ENCODE measurements at places on chromosomes 3 and 15.

GRCh38 chr3:54891540-54891897 is 36.3 kb downstream of the LRTM1 start:
- DNase-seq, result no peak

- no peak for DNase-seq
Measured at GRCh38 chr3:158742871-158743663, 10.8 kb upstream of the RARRES1 start.

- no peak for DNase-seq
Measured at GRCh38 chr3:59885101-59885500, 835.3 kb upstream of the CFAP20DC start.

- no peak for DNase-seq
Measured at GRCh38 chr3:44584646-44585501, at the start of gene ZNF660. Gene ZNF660, plus strand, starts transcription at chr3:44584964. Its CDS starts 9,230 bp downstream, at chr3:44594194.

DNA sequence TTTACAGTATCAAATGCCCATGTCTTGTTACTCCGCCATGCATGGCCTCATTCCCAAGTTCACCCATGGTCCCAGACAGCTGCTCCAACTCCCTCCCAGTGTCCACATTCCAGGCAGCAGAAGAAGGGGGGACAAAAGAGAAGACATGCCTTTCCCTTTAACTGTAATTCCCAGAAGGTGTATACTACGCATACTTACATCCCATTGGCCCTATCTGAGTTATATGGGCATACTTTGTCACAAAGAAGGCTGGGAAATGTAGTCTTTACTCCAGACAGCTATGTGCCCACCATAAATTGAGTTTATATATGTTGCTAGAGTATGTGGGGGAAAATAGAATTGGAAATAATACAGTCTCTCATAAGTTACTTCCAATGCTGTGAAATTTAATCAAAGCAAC is 70.5 kb downstream of the ERC2 start:
- no peak for DNase-seq

GRCh38 chr3:159069091-159069490 is 267.2 kb downstream of the MFSD1 start:
- no peak for DNase-seq

DNA sequence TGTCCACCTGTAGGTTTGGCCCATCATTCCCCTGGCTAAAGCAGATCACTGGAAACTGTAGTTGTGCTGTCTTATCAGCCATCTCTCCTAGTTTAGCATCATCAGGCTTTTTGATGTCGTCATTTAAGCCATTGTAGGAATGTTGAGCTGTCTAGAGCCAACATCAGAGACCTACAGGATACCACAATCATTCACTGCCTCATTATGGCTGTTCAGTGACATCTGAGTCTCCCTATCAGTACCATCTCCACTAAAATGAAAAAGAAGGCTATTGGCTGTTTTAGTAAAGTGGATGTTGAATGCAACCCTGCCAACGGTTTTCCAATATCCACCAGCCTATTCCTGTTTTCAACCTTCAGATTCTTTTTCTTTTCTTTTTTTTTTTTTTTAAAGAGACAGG is 29.2 kb downstream of the RLBP1 start:
- no peak for DNase-seq

DNA sequence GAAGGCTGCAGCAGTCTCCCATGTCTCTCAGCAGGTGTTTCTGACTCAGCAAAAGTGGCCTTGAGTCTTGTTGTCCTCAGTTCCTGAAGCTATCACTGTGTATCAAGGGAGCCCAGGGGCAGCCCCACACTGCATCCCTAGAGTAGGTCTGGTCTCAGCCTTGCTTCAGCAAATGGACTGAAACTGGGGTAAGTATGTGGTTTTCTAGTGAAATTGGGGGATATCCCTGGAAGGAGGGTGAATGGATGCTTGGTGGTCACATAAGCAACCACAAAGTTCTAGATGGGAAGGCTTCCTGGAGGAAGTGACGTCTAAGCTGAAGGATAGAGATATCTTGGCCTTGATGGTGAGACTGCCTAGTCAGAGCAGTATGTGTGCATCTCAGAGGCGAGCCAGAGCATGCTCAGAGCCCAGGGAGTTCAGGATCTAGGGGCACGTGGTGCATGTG is 38.4 kb downstream of the TMEM158 start:
- peak; percentile 16 for DNase-seq

DNA sequence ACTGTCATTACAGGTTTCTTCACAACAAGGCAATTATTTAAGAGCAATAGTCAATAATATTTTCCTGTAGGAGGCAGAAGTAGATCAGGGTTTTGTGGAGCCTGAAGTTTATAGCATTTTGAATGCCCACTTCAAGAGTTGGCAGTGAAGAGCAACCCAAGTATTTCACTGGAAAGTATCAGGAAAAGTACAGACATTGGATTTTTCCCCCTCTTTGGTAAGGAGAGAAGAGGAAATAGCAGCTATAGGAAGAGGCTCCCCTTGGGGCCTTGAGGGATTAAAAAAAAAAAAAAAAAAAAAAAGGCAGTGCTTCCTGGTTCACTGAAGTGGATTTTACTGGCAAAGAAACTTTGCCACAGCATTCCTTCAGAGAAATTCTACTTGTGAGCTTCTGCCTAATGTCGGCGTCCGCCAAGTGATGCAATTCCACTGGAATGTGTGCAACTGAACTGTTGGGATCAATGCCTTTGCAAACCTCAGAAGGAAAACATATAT is 5.7 kb upstream of the CNTN6 start:
- no peak for DNase-seq

- DNase-seq, result no peak
Measured at GRCh38 chr3:183959214-183959613, 58.5 kb downstream of the ABCC5 start.

DNA sequence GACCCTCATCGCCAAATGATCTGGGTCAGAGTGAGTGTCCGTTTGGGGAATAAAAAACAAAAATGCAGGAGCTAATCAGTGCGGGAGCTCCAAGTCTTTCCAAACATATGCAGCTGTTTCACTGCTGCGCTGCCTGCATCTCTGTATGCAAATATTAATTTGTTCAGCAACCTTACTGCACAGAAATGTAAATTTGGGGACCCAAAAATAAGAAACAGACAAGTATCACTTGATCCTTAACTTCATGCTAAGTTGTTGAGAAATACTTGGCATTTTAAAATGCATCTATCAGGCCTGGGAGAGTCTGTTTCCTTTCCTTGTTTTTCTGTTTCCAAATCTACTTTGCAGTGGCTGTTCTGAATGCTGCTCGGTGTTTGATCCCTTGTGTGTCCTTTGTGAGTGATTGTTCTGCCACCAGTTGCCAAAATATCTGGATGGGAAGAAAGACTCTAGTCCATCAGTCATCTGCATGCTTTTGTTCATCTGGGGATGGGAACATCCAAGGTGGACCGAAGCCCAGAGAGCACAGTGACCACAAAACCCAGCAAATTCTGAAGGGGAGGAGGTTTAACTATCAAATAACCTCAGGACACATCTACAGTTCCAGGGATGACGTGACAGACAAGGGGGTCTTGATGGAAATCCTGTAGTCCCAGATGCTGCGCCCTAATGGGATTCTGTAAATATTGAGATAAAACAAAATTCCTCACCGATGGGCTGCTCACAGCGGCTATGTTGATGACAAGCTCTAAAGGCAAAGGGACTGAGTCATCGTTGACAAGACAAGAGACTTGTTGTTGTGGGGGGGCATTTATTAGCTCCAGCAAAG is 199.5 kb upstream of the WNT5A start:
- DNase-seq, result no peak

GRCh38 chr15:45205192-45205591 is 17.4 kb upstream of the SHF start:
- DNase-seq, result no peak

DNA sequence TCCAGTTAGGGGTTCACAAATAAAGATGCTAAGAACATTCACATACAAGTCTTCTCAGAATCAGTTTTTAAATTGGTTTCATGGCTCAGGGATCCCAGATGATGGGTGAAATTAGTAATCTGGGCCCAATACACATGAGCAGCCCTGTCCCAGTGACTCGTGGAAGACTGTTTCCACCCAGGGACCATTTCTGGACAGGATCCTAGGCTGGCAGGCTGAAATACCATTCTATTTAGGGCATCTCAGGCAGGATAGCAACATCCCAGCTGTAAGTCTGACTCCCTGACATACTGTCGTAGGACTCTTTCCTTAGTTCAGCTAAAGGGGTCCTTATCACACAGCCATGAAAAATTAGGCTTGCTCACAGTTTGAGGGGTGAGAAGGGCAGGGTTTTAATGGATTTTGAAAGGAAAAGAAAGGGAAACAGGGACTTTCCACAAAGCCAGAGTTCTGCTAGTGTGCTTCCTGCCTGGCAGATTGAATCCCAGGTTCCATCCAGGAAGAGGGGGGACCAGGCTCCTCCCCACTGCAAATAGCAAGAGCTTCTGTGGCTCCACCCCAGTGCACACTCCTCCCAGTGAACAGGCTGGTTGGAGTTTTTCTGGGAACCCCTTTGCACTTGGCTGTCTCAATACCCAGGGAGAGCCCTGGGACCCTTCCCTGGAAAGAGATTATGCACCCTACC is 41.3 kb upstream of the LYZL4 start:
- no peak for DNase-seq

- DNase-seq, result no peak
Measured at GRCh38 chr3:58690490-58690889, 23.9 kb upstream of the FAM3D start.

- no peak for DNase-seq
Measured at GRCh38 chr3:153163393-153163724, 1.3 kb downstream of the RAP2B start.

GRCh38 chr3:195582947-195583346 is 793 bp downstream of the APOD start:
- DNase-seq, result no peak

Data from stimulated activated CD4-positive, alpha-beta T cell treated with anti-CD3 and anti-CD28 coated beads, Interleukin-12 subunit alpha, Interleukin-12 subunit beta, amount 100 ng/mL, for 48 hours (primary cell).